RWPE2 (cell line): ENCODE measurements at places on chromosomes 5 and 9.

DNA sequence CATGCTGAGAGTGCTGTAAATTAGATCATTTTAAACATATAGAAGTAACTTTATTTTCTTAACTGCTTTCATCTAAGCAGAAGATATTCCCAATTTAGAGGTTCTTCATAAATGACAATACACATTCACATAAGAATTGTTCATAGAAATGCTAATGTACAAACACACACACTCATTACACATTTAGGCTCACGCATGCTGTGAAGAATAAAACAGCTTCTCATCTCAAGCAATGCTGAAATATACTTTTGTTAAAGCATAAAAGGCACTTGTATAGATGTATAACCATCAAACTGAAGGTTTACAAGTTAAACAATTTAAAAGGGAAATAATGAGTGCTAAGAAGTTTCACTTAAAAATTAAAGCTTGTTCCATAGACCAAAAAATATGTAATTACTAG is 18.1 kb upstream of the FTMT start:
- no peaks in the 10 kb centered on the region for H3K4me1 ChIP-seq
- H3K4me3 ChIP-seq, result no peak overlapping the region

GRCh38 chr9:82247318-82247717 is 258.7 kb downstream of the SPATA31D1 start:
- H3K36me3 ChIP-seq, result no peaks in the 10 kb centered on the region
- no peak overlapping the region for H3K27ac ChIP-seq
- no peaks in the 10 kb centered on the region for H3K27me3 ChIP-seq
- no peak overlapping the region for H3K4me3 ChIP-seq
- DNase-seq, result no peak
- H3K4me1 ChIP-seq, result no peaks in the 10 kb centered on the region

DNA sequence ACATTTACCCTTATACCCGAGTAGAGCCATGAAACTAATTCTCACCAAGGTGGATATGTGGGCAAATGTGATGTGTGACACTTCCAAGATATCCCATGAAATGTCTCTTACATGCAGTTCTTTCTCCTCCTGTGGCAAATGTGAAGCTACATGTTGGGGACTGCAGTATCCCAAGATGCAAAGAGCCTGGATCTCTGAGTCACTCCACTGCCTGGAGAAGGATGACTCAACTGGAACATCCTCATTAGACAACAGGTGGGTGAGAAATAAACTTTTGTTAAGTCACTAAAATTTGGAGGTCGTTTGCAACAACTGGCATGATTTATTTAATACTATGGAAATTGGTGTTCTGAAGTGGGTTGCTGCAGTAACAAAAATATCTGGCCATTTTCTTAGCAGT is 36.5 kb upstream of the TENT4A start:
- no peaks in the 10 kb centered on the region for H3K36me3 ChIP-seq
- H3K27ac ChIP-seq, result no peak overlapping the region
- H3K4me1 ChIP-seq, result no peaks in the 10 kb centered on the region
- H3K4me3 ChIP-seq, result no peak overlapping the region

DNA sequence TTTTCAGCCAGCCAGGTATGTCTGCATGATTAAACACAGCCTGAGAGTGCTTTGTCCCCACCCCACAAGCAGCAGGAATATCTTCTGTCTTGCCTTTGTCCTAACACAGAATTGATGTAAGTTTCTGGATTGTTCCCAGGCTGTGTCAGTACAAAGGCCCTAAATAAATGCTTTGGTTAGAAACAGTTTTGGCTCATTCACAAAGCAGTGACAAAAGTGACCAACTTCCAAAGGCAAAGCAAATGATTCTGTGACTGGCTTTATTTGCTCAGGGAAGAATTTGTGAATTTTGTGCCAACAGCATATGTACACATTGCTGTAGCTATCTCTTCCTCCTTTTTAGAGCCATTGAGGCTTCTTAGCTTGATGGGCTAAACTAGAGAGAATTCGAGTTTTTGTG is 133.7 kb downstream of the PLPPR1 start:
- H3K4me3 ChIP-seq, result no peak overlapping the region
- H3K27me3 ChIP-seq, result no peaks in the 10 kb centered on the region
- no peaks in the 10 kb centered on the region for H3K36me3 ChIP-seq
- no peak for DNase-seq
- H3K4me1 ChIP-seq, result no peaks in the 10 kb centered on the region
- no peak overlapping the region for H3K27ac ChIP-seq

GRCh38 chr5:111626473-111627148 is 114.3 kb upstream of the STARD4 start:
- no peaks in the 10 kb centered on the region for H3K27me3 ChIP-seq
- H3K27ac ChIP-seq, result no peak overlapping the region
- peaks cover 13% of the 10 kb centered on the region for H3K4me1 ChIP-seq

- H3K4me1 ChIP-seq, result no peaks in the 10 kb centered on the region
- H3K27ac ChIP-seq, result no peak overlapping the region
- H3K4me3 ChIP-seq, result no peak overlapping the region
- peaks cover 10% of the 10 kb centered on the region for H3K27me3 ChIP-seq
Measured at GRCh38 chr5:29905626-29906353, 1287.7 kb upstream of the CDH6 start.

- no peaks in the 10 kb centered on the region for H3K36me3 ChIP-seq
- H3K4me3 ChIP-seq, result no peak overlapping the region
- H3K27me3 ChIP-seq, result no peaks in the 10 kb centered on the region
- H3K27ac ChIP-seq, result no peak overlapping the region
Measured at GRCh38 chr5:28451483-28451882, 1413.1 kb upstream of the CDH9 start.

- H3K36me3 ChIP-seq, result no peaks in the 10 kb centered on the region
- no peak overlapping the region for H3K27ac ChIP-seq
- DNase-seq, result no peak
- H3K4me3 ChIP-seq, result no peak overlapping the region
Measured at GRCh38 chr9:126112135-126112720, 214.4 kb upstream of the MVB12B start.

DNA sequence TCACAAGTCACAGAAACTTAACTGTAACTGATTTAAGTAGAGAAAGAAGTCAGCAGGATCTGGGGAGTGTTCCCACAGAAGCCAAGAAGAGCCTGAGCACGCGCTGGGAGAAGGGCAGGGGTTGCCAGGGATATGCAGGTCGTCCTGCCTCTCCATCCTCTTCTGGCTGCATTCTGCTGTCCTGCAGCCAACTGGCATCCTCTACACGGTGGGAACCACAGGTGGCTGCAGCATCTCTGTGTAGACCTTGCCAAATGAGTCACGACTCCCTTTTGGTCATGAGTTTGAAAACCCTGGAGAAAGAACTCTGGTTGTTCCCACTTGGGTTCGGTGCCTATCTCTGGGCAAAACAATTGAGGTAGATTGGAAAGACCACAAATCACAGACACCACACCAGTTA is 38.4 kb upstream of the PCA3 start:
- H3K27ac ChIP-seq, result no peak overlapping the region
- no peaks in the 10 kb centered on the region for H3K4me1 ChIP-seq
- H3K27me3 ChIP-seq, result no peaks in the 10 kb centered on the region
- no peak for DNase-seq
- no peak overlapping the region for H3K4me3 ChIP-seq

DNA sequence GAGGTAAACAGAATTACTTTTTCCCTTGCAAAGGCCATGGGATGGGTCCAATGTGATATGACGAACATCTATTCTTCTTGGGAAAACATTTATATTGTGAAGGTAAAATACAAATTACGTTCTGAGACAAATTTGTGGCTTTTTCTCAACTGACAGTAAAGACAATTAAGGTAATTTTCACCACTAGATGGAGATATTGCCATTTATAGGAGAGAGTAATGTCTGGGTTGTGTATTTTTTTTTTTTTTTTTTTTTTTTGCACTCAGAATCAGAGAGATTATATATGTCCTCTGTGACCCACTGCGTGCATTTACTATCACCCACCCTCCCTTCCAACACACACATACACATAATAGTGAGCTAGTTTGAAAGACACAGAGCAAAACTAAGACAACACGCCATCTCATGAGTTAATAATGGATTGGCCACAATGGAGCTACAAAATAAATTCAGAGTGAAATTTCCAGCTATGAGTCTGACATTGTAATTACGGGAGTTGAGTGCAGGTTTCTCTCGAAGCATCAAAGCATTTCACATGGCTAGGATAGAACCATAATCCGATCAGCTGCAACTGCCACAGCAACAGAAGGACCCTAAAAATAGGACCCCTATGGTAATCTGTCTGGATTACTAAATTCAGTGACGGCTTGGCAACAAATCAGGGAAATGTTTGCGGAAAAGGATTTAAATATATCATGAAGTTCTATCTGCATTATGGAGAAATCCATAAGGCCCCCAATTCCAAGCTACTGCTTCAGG is 49.2 kb downstream of the ANXA1 start:
- H3K27ac ChIP-seq, result no peak overlapping the region
- no peaks in the 10 kb centered on the region for H3K4me1 ChIP-seq
- H3K36me3 ChIP-seq, result no peaks in the 10 kb centered on the region
- H3K27me3 ChIP-seq, result no peaks in the 10 kb centered on the region
- DNase-seq, result no peak
- H3K4me3 ChIP-seq, result no peak overlapping the region

DNA sequence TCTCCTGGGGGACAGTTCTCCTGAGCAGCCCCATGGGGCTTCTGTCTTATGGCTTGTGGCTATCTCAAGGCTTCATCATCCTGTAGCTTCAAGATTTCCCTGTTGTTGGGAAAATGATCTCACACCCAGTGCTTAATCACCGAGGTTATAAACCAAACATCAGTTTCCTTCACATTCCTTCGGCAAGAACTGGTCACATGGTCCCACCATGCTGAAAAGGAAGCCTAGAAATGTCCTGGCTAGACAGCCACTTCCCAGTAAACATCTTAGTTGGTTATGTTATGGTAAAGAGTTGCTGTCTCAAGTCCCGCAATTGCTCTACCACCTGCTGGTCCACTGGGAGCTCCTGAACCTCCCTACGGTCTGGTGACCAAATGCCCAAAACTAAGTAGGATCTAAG is 66.0 kb downstream of the RAB3C start:
- no peaks in the 10 kb centered on the region for H3K36me3 ChIP-seq
- no peak overlapping the region for H3K27ac ChIP-seq
- no peak overlapping the region for H3K4me3 ChIP-seq

GRCh38 chr5:149338364-149338763 is 6.9 kb upstream of the GRPEL2 start:
- no peak overlapping the region for H3K27ac ChIP-seq
- DNase-seq, result no peak
- H3K4me3 ChIP-seq, result no peak overlapping the region
- H3K4me1 ChIP-seq, result no peaks in the 10 kb centered on the region
- H3K27me3 ChIP-seq, result no peaks in the 10 kb centered on the region

GRCh38 chr9:86783884-86784283 is 163.4 kb downstream of the GAS1 start:
- H3K4me1 ChIP-seq, result no peaks in the 10 kb centered on the region
- DNase-seq, result no peak
- no peaks in the 10 kb centered on the region for H3K27me3 ChIP-seq
- H3K36me3 ChIP-seq, result no peaks in the 10 kb centered on the region
- H3K27ac ChIP-seq, result no peak overlapping the region

DNA sequence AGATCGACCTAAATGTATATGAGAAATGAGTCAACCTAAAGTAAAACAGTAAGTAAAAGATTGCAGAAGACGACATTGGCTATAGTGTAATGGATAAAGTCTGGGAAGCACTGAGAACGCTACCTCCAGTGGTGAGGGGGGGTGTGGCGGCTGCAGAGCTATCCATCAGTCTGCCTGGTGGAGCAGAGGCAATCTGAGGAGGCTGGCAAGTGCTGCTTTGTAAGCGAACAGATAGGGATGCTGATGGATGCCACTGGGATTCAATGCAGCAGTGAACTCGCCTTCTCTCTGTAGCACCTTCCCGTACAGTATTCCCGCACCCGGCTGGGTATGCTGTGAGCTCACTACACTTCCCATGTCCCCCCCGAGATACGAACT is 261.5 kb downstream of the NSG2 start:
- no peak for DNase-seq
- no peaks in the 10 kb centered on the region for H3K4me1 ChIP-seq
- H3K4me3 ChIP-seq, result no peak overlapping the region
- no peaks in the 10 kb centered on the region for H3K36me3 ChIP-seq
- H3K27me3 ChIP-seq, result peaks cover 27% of the 10 kb centered on the region
- H3K27ac ChIP-seq, result no peak overlapping the region

DNA sequence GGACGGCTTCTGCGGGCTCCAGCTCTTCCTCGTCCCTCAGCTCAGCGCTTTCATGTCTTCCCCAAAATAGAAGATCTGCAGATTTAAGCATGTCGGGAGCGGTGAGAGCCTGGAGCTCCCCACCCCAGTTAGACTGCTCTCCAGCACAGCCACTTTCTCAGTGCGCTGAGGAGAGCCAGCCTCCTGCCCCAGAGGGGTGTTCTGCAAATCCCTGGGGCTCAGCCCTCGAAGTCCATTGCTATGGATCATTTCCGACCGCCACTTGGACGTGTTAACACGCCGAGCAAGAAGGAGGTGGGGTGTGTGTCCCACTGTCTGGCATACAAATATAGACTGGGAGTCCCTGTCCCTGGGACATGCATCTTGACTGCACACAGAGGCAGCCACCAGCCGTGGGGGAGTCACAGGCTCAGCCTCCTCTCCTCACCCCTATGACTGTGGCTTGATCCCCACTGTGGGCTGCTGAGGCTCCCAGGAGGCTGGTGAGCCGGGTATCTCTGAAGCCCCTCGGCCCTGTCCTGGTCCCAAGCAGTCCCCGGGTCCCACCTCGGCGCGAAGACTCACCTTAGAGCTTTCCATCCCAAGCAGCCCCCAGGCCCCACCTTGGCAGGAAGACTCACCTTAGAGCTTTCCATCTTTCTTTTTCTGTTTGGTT is 30.0 kb upstream of the RNF130 start:
- H3K27me3 ChIP-seq, result no peaks in the 10 kb centered on the region
- no peaks in the 10 kb centered on the region for H3K4me1 ChIP-seq
- no peaks in the 10 kb centered on the region for H3K36me3 ChIP-seq
- H3K27ac ChIP-seq, result no peak overlapping the region

- H3K27me3 ChIP-seq, result no peaks in the 10 kb centered on the region
- H3K36me3 ChIP-seq, result 0 out of 2 replicates have a peak, but pooled peaks cover 4% of the 10 kb centered on the region
- peak; percentile 80 for DNase-seq
- peak overlapping the region; percentile 83 for H3K27ac ChIP-seq
- no peak overlapping the region for H3K4me3 ChIP-seq
Measured at GRCh38 chr9:91419222-91420191, 4.1 kb downstream of the NFIL3 start.

DNA sequence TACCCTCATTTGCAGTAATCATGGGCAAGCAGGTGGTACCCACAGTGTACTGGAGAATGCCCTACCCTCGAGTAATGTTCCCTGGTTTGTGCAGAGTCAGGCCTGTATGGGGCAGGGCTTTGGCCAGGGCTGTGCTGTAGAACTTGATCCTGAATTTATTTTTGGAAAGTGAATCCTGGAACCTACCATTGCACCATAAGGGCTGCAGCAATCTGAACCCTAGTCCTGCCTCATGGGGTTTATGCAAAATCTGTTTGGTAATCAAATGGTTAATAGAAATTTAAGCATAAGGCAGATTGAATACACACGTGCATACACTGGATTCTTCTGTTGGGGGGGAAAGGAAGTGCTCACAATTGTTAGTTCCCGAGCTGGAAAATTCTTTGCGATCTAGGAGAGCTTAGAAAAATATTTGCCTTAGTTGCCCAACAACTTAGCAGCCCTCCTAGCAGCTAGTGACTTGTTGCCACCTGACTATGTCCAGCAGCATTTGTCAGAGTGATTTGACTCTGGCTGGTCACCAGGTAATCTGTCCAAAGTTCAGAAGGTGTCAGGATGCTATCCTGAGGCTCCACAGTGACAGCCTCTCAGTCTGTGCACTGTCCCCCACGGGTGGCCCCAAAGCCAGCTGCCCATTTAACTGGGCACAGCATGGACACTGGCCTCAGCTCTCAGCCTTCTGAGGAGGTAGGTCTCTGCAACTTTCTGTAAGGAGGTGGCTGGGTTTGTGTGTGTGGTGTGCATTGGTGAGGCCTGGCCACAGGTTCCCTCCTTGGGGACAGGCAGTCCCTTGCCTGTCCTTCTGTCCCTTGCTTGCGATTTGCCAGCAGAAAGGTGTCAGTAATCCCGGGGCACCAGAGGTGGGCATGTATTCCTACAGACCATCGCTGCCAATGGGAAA is 8.3 kb downstream of the MVB12B start:
- no peak overlapping the region for H3K27ac ChIP-seq
- H3K27me3 ChIP-seq, result no peaks in the 10 kb centered on the region
- no peaks in the 10 kb centered on the region for H3K4me1 ChIP-seq
- H3K36me3 ChIP-seq, result no peaks in the 10 kb centered on the region
